ENCODE measurements at places on chromosomes 6 and 20.

DNA sequence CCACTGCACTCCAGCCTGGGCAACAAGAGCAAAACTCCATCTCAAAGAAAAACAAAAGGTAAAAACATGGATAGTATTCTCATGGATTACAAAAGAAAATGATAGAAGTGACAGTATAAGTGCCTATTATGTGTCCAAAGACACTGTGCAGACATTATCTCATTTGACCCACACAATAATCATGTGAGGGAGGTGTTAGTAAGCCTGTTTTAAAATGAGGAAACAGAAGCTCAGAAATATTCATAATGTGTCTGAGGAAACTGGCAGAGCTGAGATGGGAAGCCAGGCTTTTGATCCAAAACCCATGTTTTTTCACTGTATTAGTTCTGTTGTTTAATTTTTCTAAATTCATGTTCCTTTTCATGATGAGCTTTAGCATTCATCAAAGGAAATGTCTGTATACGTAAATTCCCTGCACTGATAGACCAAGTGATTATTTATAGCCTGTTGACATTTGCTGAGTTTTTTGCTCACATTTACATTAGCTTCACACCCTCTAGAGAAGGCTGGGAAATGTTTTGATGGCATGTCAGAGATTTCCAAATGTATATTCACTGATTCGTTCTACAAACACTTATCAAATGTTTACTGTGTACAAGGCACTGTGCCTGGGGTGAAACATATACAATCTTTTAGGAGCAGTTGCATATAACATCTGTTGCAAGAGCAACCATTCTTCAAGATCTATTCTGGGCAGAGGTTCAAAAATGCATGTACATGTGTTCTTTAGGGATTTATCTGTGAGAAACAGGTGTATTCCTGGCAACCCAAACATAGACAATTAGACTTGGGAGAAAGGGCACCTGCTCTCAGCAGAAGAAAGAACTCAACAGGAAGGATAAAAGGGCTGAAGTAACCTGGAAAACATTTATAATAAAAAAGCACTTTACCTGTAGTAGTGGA is 331.5 kb downstream of the SAMD5 start:
- DNase-seq = no peak

- DNase-seq = no peak
Measured at GRCh38 chr6:124881898-124882578, 80.2 kb upstream of the RNF217 start.

GRCh38 chr6:3732345-3733141 is 19.0 kb downstream of the PXDC1 start:
- DNase-seq = peak; percentile 36

GRCh38 chr6:9576521-9576920 is 838.4 kb downstream of the TFAP2A start:
- no peak for DNase-seq

DNA sequence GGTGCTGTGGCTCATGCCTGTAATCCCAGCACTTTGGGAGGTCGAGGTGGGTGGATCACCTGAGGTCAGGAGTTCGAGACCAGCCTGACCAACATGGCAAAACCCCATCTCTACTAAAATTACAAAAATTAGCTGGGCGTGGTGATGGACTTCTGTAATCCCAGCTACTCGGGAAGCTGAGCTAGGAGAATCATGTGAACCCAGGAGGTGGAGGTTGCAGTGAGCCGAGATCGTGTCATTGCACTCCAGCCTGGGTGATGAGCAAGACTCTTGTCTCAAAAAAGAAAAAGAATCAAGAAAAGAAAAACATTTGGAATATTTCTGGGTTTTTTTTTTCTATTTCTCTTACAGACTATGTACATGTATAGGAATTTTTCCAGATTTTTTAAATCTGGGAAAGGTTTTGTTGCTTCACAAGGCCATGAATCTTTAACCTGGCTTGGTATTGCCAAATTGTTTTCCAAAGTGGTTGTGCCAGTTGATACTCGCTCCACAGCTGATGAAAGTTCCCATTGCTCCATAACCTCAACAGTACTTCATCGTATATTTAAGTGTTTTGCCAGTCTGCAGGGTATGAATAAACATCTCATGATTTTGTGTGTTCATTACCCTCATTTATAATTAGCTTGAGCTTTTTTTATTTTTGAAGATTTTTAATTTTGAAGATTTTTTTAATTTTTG is 33.5 kb downstream of the RNF217 start:
- no peak for DNase-seq

DNA sequence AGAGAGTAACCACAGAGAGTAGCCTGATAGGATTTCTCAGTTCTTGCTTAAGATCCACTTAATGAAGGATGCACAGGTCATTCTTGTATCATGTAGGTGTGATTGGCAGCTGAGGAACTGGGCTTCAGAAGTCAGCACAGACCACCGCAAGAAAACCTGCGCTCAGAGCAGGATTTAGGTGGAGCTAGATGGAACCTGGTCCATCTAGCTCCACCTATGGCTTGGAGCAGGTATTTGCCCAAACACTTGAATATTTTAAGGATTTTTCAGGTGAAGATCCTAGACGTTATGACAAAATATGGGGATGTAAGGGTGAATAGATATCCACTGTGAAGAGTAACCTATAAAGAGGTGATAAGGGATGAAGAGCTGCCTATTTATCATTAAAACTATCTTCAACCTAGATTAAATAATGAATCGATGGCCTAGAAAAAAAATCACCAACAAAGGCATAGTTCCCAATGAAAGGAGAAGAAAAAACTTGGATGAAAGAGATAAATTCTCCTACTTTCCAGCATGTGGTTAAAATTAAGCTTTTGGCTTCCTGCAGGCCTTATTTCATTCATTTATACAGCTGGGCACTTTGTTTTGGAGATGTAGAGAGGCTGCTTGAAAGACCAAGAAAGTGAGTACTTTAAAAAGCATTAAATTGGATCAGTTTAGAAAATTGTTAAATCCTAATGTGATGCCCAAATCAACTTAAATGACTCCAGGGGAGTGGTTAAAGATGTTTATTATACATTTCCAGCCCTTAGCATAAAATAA is 778.4 kb upstream of the GJE1 start:
- no peak for DNase-seq

GRCh38 chr6:29694637-29695036 is 13.7 kb upstream of the ZFP57 start:
- DNase-seq = no peak

- DNase-seq = no peak
Measured at GRCh38 chr20:51445591-51445990, 96.9 kb downstream of the NFATC2 start.

DNA sequence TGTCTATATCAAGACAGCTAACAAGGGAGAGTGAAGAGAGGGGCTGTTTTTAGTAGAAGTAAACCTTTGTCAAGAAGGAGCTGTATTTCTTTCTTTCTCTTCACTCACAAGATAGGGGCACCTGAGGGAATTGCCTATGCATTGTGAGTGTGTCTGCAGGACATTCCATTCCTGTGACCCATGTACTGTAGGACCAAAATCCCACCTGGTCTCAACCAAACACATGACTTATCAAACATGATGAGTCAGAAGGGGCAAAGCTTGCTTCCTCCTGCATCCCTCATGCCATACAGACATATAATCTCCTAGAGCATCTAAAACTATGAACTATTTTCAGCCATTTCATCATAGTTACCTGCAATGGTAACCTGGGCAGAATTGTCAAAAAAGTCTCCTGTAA is 21.8 kb downstream of the PKHD1 start:
- no peak for DNase-seq

- no peak for DNase-seq
Measured at GRCh38 chr20:10090588-10091166, 55.9 kb downstream of the ANKEF1 start.

GRCh38 chr6:54236984-54237383 is 71.3 kb upstream of the TINAG start:
- no peak for DNase-seq

GRCh38 chr6:7907159-7907558 is 3.4 kb downstream of the TXNDC5 start:
- no peak for DNase-seq

DNA sequence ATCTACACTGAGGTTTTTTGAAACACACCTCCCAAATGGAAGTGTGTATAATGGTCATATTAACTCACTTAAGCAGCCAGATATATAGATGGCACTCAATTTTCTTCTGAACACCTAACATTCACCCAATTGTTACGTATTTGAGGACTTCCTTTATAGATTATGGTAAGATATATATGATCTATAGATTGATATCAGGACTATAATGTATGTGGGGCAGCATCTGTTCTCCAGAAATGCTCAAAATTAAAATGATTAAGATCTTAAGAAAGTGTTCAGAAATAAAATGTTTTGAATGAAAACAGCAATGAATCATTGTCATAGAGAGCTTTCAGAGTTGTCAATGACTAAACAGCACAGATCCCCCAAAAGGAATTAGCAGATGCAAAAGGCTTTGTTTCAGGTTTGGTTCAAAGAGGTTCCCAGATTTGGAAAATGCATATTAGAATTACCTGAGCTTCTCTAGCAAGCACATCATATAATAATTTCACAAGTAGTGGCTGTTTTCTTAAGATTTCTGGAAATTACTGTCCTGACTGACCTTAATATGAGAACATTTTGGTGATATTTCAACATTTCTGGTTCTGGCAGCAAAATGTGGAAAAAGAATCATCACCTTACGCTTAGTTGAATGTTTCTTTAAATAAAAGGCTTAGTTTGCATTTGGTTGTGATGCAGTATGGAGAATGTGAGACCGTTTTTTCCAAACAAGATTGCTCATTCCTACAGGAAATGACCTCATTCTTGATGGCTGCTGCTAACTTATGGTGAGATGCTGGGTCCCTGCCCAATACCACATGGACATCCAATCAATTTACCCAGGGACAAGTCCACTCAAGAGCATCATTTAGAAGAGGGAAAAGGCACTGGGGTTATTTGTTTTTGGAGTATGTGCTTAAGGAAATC is 31.5 kb downstream of the TRAF3IP2 start:
- no peak for DNase-seq

- DNase-seq = no peak
Measured at GRCh38 chr6:161198176-161198575, 75.7 kb downstream of the AGPAT4 start.

GRCh38 chr20:1264727-1265126 is 1.4 kb upstream of the SNPH start:
- no peak for DNase-seq

DNA sequence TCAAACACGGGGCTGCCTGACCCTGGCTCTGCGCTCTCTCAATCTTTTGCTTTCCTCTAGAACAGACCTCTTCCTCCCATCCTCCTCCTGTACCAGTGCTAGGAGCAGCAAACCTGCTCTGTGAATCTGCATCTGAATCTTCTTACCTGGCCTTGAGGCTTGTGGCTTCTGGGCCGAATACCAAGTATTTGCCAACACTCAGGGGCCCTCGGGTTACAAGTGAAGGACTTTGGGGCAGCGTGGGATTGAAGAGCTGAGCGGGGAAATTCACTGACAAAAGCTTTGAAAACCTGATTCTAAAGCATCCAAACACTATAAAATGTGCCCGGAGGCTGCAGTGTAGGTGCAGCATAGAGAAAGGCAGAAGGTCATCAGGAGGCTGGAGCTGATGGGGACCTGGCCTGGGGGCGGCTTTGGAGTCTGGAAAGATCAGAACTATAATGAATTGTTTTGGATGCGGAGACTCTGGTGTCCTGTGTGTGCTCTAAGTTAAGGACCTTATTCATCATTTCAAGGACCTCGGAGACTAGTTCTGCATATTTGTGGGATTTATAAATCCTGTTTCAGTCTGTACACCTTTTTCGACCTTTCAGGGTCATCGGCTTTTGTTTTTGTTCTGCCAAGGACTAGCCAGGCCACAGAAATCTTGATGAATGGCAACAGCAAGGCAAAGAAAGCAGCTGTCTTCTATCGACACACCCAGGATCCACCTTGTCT is 16.4 kb upstream of the IGF2R start:
- no peak for DNase-seq

GRCh38 chr20:62222972-62223371 is 2.9 kb upstream of the HRH3 start:
- no peak for DNase-seq

DNA sequence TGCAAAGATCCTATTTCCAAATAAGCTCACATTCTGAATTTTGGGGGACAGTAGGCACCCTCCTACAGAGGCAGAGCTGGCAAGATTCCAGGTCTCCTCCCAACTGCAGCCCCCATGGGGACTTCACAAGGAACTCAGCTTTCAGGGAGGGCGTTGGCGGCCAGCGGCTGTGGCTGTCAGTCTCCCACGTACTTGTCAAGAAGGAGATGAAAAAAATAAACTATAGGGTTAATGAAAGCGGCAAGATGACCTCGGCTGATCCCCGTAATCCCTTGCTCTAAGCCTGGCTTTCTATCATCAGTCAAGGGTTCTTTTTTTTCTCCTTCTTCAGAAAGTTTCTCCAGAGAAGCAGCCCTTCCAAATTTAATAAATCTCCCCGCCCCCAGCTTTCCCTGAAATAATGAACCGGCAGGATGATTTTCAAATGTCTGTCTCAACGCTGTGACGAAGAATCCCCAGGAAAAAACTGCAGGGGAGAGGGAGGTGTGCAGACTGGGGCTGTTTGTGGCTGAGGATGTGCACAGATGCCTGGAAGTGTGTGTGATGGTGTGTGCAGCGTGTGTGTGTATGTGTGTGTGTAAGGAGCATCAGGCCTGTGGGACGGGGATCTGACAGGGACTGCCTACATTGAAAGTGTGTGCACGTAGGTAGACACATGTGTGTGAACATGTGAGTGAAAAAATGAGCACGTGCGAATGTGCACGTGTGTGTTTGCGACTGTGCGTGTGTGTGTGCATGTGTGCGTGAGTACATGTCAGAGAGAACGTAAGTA is 78.7 kb downstream of the SLC2A10 start:
- no peak for DNase-seq

- DNase-seq = no peak
Measured at GRCh38 chr20:62818592-62819493, 2.0 kb downstream of the COL9A3 start.

DNA sequence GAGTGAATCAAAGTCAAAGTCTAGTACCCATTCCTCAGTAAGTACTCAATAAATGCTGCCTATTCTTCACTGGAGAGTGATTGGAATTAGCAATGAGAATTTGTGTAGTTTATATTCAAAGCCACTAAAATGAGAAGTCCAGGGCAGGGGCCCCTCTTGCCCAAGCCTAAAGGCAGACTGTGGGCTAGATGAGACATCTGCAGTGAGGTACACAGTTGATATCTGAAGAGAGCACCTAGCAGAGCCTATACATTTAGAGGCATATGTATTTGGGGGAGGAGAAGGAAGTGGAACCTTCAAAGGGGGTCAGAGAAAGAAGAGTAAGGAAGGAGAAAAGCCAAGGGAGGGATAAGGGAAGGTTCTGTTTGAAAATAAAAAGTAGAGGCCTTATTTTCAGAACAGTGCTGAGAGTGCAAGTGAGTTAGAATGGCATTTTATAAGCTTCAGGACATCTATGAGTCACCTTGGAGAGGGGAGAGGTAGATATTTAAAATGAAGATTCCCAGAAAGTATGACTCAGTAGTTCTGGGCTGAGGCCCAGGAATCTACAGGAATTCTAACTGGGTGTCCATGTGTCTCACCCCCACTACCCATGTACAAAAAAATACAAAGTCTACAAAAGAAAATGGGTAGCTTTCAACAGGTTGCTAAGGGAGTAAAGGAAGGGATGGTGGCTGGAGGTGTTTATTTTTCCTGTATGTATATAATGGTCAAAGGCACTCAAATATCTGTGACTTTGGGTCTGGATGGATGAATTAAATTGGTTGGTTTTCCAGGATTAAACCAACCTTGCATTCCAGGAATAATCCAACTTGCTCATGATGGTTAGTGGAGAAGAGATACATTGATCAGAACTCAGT is 135.1 kb downstream of the ZFP64 start:
- DNase-seq = no peak

Measured in stimulated activated CD4-positive, alpha-beta T cell treated with anti-CD3 and anti-CD28 coated beads, TNF-alpha, amount 100 ng/mL, for 24 hours (primary cell).